Thyroid gland (tissue), 4 donors: ENCODE measurements at places on chromosomes 7 and 10. TPM values are rescaled to one million over a fixed set of nuclear protein-coding genes. Genes with fewer than 3 reads are reported as not detected.

DNA sequence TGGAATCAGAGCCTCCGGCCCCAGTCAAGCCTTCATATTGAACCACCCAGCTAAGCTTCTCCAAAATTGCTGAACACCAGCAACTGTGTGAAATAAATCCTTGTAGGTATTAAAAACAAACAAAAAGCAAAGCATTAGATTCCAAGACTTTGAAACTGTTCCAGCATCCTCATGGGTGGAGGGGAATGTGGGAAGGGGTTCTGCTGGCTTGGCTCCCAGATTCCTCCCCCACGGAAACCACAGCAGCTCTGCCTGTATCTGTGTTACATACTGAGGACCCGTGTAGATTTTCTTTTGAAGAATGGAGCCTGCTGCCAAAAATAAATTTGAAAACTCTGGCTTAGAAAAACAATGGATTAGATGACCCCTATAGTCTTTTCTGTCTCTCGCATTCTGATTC is 20.0 kb downstream of the AKR1B1 start:
- no peaks in the 10 kb centered on the region for H3K4me1 ChIP-seq
- H3K4me3 ChIP-seq: no peak overlapping the region
- no peaks in the 10 kb centered on the region for H3K27me3 ChIP-seq
- H3K27ac ChIP-seq: no peak overlapping the region

DNA sequence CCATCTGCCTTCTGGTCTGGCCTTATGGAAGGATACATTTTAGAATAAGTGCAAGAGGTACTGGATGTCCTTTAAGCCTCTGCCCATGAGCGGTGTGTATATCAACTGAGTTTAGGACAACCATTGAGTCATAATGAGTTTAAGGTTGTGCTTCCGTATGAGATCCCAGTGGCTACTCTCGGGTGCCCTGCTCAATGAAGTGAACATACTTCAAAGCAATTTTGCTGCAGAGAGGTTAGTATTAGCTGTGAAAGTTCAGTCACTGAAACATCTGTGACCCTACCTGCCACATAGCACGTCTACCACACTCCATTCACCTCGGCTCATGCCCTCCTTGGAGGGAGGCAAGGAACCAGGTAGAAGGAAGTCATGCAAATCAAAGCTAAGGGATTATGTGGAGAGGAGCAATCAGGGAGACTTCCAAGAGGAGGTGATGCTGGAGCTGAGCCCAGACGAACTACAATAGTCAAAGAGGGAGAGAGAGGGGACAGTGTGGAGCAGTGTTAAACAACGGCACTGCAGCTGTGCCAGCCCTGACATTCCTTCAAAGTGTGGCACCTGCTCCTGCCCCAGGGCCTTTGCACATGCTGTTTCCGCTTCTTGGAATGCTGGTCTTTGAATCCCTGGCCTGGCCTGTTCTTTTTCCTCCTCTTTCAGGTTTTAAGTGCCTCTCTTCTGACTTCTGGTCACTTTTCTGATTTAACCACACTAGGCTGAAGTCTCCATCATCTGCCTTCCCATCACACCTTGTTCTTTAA is 25.4 kb downstream of the BTBD16 start:
- no peaks in the 10 kb centered on the region for H3K36me3 ChIP-seq
- H3K27me3 ChIP-seq: no peaks in the 10 kb centered on the region
- H3K4me1 ChIP-seq: peaks cover 5% of the 10 kb centered on the region

DNA sequence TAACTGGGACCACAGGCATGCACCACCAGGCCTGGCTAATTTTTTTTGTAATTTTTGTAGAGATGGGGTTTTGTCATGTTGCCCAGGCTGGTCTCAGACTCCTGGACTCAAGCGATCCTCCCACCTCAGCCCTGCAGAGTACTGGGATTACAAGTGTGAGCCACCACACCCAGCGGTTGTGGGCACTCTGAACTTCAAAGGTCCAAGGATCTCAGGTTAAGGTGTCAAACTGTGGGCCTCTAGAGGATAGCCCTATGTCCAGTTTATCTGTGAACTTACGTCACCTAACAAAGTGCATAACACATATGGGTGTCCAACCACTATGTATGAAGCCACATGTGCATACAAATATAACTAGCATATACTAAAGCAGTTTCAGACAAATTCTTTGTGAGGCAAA is 3.2 kb upstream of the IL2RA start:
- H3K36me3 ChIP-seq: no peaks in the 10 kb centered on the region
- H3K27ac ChIP-seq: peak overlapping the region; percentile 54
- peaks cover 4% of the 10 kb centered on the region for H3K4me1 ChIP-seq
- no peak for DNase-seq
- H3K4me3 ChIP-seq: no peak overlapping the region

DNA sequence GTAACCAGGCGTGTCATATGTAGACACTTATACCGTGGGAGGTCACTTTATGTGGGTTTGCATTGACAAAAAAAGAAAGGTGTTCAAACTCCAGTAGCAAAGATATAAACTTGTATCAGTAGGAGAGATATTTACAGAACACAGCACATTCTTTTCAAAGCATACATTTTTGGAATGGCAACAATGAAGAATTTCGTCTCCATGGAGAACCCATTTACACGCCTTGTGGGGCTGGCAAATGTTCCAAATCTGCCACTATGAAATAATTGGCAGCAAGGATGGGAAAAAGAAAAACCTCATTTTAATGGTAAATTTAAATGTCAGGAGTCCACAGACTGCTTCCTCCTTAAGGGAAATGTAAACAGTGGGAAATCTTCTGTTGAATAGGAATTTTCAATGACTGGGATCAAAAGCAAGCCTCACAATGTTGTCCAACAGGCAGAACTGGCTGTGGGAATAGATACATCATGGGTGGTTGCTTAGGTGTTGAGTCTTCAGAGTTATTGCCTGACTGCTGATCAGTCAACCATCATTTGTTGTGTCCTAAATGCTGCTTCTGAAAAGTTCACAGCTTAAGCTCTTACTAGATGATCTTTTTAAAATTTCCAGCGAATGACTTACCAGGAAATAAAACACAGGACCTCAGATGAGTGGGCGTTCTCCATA is 256.6 kb upstream of the SEMA3C start:
- H3K4me1 ChIP-seq: no peaks in the 10 kb centered on the region
- H3K36me3 ChIP-seq: no peaks in the 10 kb centered on the region
- no peak for DNase-seq
- no peak overlapping the region for H3K4me3 ChIP-seq
- H3K27me3 ChIP-seq: no peaks in the 10 kb centered on the region

DNA sequence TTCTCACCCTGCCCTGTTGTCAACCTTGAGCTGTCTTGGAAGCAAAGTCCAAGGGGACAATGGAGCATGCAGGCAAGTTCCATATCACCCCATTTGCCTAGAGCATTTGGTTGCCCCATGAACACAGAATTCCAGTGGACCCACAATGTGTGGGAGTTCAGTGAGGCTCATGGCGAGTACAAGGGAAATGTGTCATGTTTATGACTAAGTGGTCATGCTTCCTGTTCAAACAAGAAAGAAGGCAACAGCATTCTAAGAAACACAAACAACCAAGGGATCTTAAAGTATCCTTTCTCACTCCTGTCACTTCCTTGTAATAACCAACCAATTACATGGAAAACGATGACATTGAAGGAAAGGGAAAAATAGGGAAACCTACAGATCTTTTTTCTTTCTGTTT is 513.0 kb downstream of the INHBA start:
- no peak overlapping the region for H3K27ac ChIP-seq
- H3K4me1 ChIP-seq: no peaks in the 10 kb centered on the region
- H3K36me3 ChIP-seq: no peaks in the 10 kb centered on the region
- no peak for DNase-seq
- no peak overlapping the region for H3K4me3 ChIP-seq

- no peaks in the 10 kb centered on the region for H3K27me3 ChIP-seq
- peak within 1 kb of the TSS; percentile 61 for H3K4me3 ChIP-seq
- peak within 1 kb of the TSS; percentile 99 for H3K27ac ChIP-seq
- DNase-seq: peak; percentile 97
- H3K36me3 ChIP-seq: peaks cover 18% of the 10 kb centered on the region
- H3K4me1 ChIP-seq: peaks cover 71% of the 10 kb centered on the region
Measured at GRCh38 chr7:73738612-73739386, at the start of gene ABHD11. Gene ABHD11 (minus strand): TSS chr7:73738802. CDS start chr7:73738770, 32 bp downstream.

GRCh38 chr7:76233538-76234281 is 32.0 kb downstream of the SRRM3 start:
- H3K27ac ChIP-seq: no peak overlapping the region
- peaks cover 8% of the 10 kb centered on the region for H3K4me1 ChIP-seq

GRCh38 chr7:159023206-159023605 is 121.5 kb downstream of the VIPR2 start:
- no peak for DNase-seq
- no peaks in the 10 kb centered on the region for H3K4me1 ChIP-seq

The ACSL5 gene
- total RNA-seq: 17.0 TPM

- no peak overlapping the region for H3K27ac ChIP-seq
- peaks cover 18% of the 10 kb centered on the region for H3K4me1 ChIP-seq
- H3K4me3 ChIP-seq: no peak overlapping the region
- no peaks in the 10 kb centered on the region for H3K27me3 ChIP-seq
- DNase-seq: no peak
Measured at GRCh38 chr10:6400821-6401465, 179.1 kb downstream of the PRKCQ start.

- no peak overlapping the region for H3K27ac ChIP-seq
- no peaks in the 10 kb centered on the region for H3K27me3 ChIP-seq
- H3K4me3 ChIP-seq: no peak overlapping the region
Measured at GRCh38 chr7:66832531-66833351, 88.3 kb upstream of the TMEM248 start.

- no peak for DNase-seq
- H3K4me1 ChIP-seq: no peaks in the 10 kb centered on the region
- H3K36me3 ChIP-seq: no peaks in the 10 kb centered on the region
- H3K27ac ChIP-seq: no peak overlapping the region
- no peak overlapping the region for H3K4me3 ChIP-seq
- no peaks in the 10 kb centered on the region for H3K27me3 ChIP-seq
Measured at GRCh38 chr7:9082203-9082602, 648.8 kb downstream of the NXPH1 start.

DNA sequence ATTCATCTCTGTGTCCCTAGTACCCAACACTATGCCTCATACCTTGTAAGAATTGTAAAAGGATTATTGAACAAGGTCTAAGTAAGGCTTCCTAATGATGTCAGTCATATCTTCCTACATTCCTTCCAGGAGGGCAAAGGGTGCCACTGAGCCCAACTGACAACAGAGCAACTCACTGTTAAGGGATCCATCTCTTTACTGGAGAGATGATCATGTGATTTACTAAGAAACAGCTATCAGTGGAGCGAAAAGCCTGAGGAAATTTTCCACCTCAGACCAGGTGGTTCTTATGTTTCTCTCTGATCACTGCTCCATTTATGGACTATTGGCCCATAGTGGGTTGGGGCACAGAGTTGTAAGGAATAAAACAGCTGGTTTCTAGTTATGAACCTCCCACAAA is 38.9 kb upstream of the CNNM1 start:
- DNase-seq: no peak
- no peaks in the 10 kb centered on the region for H3K27me3 ChIP-seq
- no peak overlapping the region for H3K4me3 ChIP-seq
- no peak overlapping the region for H3K27ac ChIP-seq
- no peaks in the 10 kb centered on the region for H3K36me3 ChIP-seq

The GRID2IP gene
- total RNA-seq: 0.34 TPM

DNA sequence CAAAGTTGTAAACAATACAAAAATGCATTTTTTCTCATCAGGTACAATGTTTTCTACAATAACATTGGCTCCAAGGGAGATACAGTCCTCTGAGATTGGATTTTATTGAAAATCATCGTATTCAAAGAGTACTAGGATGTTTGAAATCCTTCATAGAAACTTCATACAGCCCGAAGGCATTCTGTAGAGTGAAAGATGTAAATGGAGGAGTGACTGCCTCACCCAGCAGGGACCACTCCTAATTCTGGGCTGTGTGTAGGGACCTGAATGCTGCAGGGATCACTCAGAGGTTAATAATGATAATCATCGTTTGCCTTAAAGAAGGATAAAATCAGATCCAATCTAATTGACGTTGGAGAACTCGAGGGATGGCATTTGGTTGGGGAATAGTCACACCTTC is 198.6 kb downstream of the HECW1 start:
- H3K27ac ChIP-seq: no peak overlapping the region
- H3K27me3 ChIP-seq: no peaks in the 10 kb centered on the region
- no peaks in the 10 kb centered on the region for H3K4me1 ChIP-seq
- DNase-seq: no peak

- no peaks in the 10 kb centered on the region for H3K4me1 ChIP-seq
- no peaks in the 10 kb centered on the region for H3K36me3 ChIP-seq
- peak overlapping the region; percentile 8 for H3K27ac ChIP-seq
Measured at GRCh38 chr7:121447243-121447910, 51.3 kb upstream of the FAM3C start.

DNA sequence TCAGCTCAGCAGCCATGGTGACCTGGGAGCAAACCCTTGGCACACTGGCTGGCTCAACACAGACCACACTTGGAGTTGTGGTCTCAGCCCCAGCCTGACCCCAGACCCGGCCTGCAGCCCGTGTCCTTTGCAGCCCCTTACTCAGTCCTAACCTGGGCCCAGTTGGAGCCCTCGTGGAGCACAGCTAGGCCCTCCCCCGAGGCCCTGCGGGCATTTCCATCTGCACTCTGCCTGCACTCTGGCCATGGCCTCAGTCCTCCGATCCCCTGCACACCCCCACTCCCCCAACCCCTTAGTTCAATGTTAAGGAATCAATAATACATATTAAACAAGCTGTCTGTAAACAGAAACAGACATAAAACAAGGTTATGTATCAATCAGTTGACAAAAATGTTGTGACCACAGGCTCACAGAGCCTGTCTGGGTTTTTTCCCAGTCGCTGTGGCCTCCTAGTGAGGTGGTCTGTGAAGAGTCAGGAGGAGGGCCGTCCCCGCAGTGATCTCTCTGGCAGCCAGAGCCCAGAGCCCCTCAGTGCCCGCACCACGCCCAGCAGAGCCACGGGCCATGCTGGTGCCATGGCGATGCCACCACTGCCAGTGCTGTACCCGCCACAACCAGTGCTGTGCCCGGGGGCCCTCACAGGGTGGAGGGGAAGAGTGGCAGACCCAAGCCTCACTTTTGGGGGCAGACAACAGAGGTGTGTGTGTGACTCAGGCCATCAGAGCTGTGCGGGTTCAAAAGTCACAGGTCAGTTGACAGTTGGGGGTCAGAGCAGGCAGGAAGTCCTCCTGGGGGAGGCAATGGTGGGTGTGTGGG is 25.5 kb downstream of the GHRHR start:
- no peak for DNase-seq
- no peak overlapping the region for H3K4me3 ChIP-seq
- no peak overlapping the region for H3K27ac ChIP-seq
- no peaks in the 10 kb centered on the region for H3K36me3 ChIP-seq

GRCh38 chr7:98130959-98131358 is 24.3 kb downstream of the LMTK2 start:
- H3K27ac ChIP-seq: no peak overlapping the region
- no peak for DNase-seq
- H3K4me1 ChIP-seq: peaks cover 35% of the 10 kb centered on the region
- no peaks in the 10 kb centered on the region for H3K36me3 ChIP-seq
- no peaks in the 10 kb centered on the region for H3K27me3 ChIP-seq
